Lung (tissue), 17 donors: ENCODE measurements at places on chromosomes 5 and 9. TPM values are rescaled to one million over a fixed set of nuclear protein-coding genes. Genes with fewer than 3 reads are reported as not detected.

The PCDHGA6 gene
- total RNA-seq = 8.5 TPM

DNA sequence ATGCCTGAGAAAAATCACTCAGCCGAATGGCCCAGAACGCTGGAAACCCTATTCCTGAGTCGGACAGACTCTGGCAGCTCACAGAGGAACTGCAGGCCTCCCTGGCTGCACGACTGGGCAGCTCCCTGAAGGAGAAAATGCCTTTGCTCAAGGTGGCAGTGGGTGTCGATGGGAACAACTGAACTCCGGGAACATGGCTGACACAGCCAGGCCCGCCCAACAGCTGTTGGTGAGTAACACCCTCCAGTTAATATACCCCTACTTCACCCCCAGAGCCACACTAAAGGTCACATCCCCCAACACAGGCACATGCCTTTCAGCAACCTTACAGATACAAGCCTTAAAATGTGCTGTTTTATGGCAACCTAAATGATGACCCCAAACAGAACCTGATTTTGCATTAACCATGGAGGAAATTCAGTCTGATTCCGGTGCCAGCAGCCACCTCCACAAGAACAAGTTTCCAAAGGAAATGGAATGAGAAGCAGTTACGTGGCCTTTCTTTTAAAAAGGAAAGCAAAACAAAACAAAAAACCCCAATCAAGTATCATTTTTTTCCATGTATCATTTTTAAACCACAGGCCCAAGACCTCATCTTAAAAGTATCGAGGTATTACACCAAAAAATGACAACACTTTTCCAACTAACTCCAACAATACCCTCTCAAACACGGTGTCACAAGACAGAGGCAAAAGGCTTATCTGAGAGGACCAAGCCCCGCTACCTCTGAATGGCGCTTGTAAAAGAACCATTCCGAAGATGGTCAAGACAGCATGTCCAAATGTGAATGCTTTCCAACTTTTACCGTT, 3.1 kb downstream of the KLF9 start:
- peak; percentile 14 for DNase-seq

The PRR16 gene
- total RNA-seq = 5.9 TPM

DNA sequence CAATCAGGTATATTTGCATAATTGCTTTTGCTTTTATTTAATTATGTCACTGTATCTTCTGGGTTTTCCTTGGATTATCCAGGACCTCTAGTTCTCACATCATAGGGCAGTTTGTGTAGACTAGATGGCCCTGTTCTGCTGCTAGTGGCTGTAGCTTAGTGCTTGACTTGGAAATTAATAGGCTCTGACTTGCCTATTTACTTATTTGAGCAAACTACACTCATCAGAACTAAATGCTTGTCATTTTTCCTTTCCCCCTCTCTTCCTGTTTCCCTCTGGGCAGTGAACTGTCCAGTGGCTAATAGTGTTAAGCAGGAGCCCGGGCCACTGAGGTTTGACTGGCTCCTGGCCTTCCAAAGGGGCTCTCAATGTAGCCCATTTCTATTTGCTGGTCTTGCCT, 135.7 kb downstream of the MAN2A1 start:
- DNase-seq = no peak

DNA sequence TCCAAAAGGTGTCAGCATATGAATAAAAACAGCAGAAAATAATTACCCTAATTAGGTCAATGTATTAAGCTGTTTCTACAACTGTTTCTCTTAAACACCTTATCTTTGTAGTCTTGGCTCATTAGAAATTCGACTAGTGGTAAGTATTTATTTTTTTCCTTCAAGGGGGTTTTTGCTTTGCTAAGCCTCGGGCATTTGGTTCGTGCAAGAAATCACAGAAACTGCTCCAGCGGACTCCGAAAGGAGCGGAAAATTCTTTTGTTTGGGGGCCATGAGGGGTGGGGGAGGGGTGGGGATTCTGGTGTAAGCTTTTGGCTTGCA, 757 bp downstream of the ZBED3 start:
- DNase-seq = peak; percentile 93

DNA sequence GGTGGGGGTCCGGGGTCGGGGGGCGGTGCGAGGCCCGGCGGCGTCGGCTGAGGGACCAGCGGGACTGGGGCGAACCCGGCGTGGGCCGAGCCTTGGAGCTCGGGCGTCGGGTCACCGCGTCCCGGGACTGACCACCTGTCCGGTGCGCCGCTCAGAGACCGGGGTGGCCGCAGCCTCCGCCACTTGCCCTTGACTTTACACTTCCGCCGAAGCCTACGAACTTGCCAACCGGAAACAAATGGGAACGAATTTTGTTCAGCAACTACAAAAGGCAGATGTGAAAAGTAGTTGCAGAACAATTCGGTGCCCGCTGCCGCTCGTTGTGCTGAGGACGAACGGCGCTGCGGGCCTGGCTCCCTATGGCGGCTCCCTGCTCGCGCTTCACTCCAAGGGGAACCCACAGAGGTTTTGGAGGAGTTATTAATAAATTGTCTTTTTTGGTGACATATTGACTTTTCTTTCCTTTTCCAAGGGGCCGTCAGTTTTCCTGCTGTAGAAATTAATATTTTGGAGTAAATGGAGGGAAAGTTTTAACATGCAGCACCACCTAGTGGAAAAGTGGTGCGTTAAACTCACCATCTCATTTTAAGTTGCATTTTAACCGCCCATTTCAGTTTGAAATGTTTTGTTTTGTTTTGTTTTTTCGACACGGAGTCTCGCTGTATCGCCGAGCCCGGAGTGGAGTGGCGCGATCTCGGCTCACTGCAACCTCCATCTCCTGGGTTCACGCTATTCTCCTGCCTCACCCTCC, 490 bp downstream of the PCBD2 start:
- peak; percentile 91 for DNase-seq

DNA sequence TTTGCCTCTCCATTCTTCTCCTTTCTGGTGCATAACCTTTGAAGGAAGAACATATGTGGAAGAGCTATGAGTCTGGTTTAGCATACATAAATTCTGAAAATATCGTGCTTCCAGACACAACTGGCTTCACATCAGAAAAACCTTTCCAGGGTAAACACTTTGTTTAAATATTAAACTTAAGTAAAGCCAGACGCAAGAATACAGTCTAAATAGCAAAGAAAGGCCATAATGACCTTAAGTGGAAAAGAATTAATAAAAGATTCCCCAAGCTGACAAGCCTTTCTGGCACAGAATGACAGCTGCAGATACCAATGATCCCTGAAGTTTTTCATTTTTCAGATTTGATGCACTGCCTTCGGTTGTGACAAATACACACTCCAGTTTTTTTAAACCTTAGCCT, 13.5 kb upstream of the TSSK1B start:
- DNase-seq = no peak

The IRX4 gene
- total RNA-seq = not detected

The FBXL7 gene
- 9.6 TPM for total RNA-seq

GRCh38 chr5:146426853-146427618, 20.1 kb upstream of the TCERG1 start:
- DNase-seq = peak; percentile 72

- peak; percentile 17 for DNase-seq
These were observed 267.8 kb upstream of the CLINT1 start for GRCh38 chr5:158126442-158127405.

The SPINK13 gene
- not detected for total RNA-seq

DNA sequence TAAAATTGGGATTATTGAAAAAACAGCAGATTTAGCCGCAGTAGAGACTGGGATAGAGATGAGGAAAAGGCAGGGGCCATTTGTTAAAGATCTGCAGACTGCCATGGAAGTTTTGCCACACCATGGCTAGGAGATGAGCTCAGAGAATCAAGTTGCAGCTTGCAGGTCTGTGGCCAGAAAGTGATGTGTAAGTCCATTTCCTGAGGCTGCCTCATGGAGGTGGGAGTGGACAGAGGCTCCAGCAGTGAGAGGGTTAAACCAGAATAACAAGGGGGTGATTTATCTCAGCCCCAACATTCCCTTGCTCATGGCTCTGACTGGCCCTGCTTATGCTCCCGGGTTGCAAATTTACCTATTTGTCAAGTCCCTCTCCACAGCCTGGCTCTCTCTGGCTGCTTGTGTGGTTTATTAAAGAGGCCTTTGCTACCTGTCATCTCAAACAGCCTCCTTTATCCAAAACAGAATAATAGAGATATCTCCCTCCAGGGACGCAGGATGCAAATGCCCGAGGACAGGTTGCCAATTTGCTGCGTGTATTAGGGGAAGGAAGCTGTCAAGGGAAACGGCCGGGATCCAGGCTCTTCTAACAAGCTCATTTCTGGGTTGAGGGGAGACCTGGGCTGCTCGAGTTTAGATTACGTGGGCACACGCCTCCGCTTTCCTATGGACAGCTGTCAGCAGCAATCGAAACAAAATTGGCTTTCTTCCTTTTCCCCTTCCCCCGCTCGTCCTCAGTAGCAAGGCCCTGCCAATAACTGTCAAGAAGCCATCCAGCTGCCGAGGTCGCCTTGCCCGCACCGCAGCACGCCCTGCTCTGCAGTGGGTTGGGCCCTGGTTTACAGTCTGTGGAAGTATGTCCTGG, 72.8 kb upstream of the PITX1 start:
- DNase-seq = no peak

The ANKRD33B gene
- 2.2 TPM for total RNA-seq

GRCh38 chr5:158382473-158382872, 523.5 kb upstream of the CLINT1 start:
- DNase-seq = no peak
